ENCODE measurements at places on chromosomes 3 and 15.

GRCh38 chr3:150090006-150090405 is 119.3 kb upstream of the PFN2 start:
- no peak for DNase-seq

DNA sequence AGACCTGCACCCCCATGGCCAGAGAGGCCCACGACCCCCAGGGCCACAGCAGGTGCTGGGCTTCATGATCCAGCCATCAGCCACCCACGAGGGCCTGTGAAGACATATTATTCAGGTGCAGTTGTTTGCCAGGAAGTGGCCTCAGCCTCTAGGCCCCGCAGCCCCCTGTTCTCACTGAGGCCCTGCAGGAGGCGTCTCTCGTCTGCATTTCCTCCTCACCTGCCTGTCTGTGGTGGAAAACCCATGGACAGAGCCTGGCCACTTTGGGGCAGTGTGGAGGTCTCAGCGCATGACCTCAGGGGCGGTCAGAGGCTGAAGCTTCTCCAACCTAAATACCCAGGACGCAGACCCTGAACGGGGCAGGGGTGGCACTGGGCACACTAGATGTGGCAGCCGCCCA is 18.6 kb downstream of the UROC1 start:
- DNase-seq, result no peak

- DNase-seq, result no peak
These were observed 118.2 kb upstream of the PROK2 start for GRCh38 chr3:71903112-71903495.

- DNase-seq, result no peak
These were observed 1226.4 kb downstream of the NSUN3 start for GRCh38 chr3:95289295-95289694.

GRCh38 chr3:124780761-124781475 is 50.7 kb downstream of the UMPS start:
- DNase-seq, result no peak

DNA sequence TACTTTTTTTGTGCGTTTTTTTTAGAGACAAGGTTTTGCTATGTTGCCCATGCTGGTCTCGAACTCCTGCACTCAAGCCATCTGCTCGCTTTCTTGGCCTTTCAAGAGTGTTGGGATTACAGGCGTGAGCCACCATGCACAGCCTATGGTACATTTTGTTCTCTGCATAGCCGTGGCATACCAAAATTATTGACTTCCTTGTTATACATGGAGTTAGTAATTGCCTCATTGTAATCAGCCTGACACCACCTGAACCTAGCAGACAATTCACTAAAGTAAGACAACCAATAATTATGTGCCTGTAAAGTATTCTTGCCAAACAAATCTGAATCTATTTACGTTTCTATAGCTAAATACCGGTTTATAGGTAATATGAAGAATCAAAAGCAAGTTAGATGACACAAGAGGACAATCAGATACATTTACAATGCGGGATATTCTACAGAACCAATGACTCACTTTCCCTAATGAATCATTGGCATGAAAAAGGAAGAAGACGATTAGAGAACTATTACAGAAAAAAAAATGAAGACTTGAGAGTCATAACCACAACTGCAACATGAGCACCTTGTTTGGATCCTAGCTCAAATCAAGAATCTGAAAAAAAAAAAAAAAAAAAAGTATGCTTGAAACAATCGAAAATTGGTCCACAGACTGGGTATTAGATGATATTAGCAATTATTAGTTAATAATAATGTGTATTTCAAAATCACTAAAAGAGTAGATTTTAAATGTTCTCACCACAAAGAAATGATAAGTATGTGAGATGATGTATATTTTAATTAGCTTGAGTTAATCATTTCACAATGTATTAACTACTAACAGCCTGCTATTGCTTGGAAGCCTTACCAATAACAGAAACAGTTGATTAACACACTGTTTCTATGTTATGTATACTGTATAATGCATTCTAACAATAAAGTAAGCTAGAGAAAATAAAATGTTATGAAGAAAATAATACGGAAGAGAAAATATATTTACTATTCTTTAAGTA is 7.1 kb downstream of the GUCA1C start:
- DNase-seq, result no peak

DNA sequence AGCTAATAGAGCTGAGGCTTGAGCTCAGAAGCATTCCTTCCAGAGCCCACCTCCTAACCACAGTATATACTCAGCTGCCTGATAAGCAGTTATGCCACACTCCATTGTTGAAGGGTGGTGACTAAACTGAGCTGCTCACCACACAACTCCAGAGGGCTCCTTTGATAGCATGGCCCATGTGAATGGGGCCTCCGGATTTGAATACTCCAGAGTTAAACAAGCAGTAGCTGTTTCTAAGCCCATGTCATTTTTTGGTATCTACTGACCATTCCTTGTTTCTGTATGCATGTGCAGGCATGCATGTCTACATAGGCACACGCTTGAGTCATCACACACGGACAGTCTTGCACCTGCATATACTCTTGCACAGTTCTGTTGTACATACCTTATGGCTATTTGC is 28.9 kb downstream of the IGSF10 start:
- no peak for DNase-seq

DNA sequence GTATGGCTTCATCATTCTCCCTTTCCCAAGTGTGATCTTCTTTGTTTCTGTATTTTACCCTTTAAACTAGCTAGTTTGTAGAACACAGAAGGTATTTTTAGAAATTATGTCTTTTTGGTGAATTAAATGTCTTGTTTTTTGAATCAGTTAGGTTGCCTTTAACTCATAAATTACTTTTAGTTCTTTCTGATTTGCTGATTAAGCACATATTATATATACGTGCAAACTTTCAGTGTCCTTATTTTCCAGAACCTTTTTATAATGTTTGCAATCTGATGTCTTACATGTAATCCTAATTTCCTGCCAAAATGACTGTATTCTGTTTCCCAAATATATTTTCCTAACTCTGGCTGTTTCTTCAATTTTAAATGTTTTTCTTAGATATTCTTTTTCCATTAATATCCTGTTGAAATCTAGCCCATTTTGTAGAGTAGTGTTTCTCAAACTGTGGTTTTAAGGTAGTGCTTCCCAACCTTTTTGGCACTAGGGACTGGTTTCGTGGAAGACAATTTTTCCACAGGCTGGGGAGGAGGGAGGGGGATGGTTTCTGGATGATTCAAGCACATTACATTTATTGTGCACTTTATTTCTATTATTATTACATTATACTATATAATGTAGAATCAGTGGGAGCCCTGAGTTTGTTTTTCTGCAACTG is 51.8 kb downstream of the CHD2 start:
- no peak for DNase-seq

DNA sequence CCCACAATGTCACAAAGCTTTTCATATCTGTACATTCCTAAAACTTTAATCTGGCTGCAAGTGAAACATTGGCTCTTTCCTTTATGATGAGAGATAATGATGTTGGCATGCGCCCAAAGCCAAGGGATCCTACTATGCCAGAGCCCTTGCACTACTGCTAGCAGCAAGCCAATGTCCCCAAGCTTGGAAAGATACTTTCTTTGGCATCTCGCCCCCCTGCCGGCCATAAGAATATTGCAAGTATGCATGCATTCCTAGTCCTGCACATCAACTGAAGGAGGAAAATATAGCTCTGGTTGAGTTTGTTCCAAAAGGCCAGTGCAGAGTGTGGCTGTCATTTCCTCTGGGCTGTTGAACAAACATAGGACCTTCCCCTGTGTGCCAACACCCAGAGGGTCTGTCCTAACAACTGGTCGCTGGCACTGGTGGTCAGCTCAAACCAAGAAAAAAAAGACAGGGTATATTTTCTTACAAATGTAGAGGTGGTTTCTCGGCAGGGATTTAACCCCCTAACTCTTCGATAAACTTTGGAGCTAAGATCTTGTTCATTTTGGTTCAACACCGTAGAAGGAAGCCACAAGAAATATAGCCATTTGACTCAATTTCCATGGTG is 120.9 kb upstream of the ZBED2 start:
- DNase-seq, result no peak

GRCh38 chr3:174938102-174938501 is 79.0 kb downstream of the NAALADL2 start:
- no peak for DNase-seq

GRCh38 chr3:108823227-108823626 is 641 bp downstream of the TRAT1 start:
- DNase-seq, result no peak

GRCh38 chr3:115975353-115975752 is 352.0 kb downstream of the GAP43 start:
- no peak for DNase-seq

DNA sequence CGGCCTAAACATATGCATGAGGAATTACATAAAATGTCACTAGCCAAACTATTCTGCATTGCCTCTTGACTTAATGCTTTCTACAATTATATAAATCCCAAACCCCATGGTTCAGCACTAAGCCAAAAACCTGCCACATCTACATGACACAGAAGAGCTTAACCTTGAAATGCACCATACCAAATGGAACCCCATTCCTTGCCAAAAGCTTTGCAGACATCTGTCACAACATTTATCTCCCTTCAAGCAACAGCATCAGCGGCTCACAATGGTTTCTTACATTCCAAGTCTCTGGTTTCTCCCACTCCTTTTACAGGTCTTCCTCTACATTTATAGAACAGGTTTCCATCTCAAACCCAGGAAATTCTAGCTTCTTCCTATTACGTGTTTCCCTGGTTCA is 58.4 kb upstream of the GYG1 start:
- DNase-seq, result no peak

- DNase-seq, result no peak
These were observed 36.7 kb upstream of the NDUFB4 start for GRCh38 chr3:120559242-120560061.

DNA sequence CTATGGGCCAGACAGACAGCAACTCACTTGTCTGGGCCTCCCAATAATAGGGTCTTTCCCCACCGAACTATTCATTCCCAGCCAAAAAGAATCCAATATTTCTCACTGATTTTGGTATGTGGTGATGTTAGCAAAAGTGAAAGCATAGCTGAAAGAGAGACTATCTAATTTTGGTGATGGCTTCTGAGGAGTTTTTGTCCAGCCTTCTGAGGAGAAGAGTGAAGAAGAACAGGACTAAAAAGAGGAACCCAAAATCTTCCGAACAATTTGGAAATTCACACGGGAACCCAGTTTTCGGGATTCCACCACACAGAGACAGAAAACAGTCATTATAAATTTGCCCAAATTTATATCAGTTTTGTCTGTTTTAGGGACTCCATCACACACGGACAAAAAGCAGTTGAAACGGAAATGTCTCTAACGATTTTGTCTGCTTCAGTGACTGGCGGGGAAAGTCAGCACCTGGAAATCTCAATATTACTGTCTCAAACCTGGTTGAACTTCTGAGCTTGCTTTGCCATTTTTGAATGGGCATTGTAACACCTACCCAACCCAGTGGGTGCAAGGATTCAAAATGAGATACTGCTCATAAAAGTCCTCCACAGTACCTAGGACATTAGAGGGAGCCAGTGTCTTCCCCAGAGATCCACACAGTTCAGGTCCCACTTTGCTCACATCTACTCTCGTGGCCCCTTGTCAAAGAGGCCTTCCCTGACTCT is 9.1 kb downstream of the CD80 start:
- DNase-seq, result no peak

GRCh38 chr15:56468401-56468800 is 3.5 kb upstream of the MNS1 start:
- no peak for DNase-seq

DNA sequence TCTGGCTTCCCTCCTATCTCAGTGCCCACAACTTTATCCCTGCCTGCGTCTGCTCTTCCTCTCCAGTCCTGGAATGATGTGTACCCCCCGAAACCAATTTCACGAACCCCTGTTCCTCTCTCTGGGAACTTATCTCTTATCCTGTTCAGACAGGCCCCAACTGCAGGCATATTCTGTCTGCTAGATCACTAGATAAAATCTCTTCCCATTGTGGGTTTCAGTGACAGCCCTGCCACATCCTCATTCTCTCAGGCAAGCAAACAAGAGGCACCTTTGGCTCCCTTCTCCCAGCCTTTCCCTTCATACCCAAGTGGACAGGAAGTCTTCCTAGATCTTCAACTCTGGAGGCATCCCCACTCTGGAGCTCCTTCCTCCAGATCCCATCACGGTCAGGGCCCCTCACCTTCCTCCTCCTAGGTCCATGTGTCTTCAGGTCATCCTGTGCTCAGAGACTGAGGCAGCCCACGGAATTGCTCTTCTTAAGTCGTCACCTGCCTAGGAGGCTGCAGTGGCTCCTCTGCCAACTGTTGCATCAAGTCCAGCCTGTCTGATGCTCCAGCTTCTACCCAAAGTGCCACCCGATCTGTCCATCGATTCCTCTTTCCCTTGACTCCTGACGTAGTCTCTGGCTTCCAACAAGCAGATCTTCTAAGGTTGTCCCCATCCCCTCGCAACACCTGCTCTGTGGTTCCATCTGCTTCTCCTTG is 190.8 kb downstream of the SLCO3A1 start:
- DNase-seq, result no peak

DNA sequence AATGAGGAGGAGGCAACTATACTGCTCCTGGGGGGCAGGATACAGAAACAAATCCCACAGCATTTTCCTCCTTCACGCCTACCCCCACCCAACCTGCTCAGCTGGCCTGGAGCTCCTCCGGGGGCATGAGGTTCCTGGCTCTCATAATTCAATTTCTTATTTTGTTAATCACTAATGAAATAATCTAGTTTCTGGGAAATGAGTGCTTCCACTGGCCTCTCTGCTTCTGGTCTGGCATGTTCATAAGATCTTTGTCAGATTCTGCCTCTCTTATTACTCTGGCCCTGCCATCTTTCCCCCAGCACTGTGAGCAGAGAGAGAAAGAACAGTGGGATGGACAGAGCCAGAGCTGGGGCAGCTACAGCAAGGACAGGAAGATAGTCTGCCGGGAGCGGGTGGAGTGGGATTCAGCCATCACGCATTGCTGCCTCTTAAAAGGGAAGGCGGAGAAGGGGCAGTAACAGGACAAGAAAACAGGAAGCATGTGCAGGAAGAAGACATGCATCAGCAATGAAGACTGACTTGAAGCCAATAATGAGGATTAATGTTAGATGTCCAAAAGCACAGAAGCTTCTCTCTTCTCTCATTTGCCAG is 13.6 kb downstream of the RPAP1 start:
- DNase-seq, result no peak

- DNase-seq, result no peak
These were observed 10.5 kb downstream of the SLC6A6 start for GRCh38 chr3:14412831-14413380.

DNA sequence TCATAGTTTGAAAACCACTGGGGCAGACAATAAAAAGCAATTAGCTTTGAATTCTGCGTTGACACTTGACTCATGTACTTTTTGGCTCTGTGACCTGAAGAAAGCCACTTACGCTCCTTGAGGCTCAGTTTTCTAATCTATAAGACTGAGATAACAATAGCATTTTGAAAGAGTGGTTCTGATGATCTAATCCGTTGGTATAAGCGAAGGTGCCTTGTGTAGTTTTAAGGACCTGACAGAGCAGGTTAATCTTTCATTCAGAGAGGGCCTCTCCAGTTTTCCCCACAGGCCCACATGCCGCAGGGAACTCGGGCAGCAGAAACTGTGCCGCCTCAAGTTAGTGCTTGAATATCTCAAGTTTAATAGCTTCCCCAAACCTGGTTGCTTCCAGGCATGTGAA is 306.0 kb upstream of the GBE1 start:
- no peak for DNase-seq

DNA sequence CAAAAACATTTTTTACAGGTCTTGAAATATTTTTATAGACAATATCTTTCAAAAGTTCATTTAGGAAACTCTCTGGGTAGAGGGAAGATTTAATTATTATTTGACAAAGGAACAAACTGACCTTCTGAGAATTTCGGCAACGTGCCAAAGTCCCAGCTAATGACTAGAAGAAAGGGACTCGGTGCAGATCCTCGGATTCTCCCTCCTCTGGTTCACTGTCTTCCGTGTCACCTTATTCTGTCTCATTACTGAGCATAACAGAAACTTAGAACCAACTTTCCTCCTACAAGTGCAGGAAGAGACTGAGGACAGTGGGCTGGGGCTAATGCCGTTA is 339.1 kb downstream of the MECOM start:
- DNase-seq, result no peak

Measured in progenitor cell of endocrine pancreas (in vitro differentiated cells).